ENCODE measurements at places on chromosomes 4 and X.
A peak's percentile ranks its signal among the peaks of the same experiment; 100 is the strongest.

DNA sequence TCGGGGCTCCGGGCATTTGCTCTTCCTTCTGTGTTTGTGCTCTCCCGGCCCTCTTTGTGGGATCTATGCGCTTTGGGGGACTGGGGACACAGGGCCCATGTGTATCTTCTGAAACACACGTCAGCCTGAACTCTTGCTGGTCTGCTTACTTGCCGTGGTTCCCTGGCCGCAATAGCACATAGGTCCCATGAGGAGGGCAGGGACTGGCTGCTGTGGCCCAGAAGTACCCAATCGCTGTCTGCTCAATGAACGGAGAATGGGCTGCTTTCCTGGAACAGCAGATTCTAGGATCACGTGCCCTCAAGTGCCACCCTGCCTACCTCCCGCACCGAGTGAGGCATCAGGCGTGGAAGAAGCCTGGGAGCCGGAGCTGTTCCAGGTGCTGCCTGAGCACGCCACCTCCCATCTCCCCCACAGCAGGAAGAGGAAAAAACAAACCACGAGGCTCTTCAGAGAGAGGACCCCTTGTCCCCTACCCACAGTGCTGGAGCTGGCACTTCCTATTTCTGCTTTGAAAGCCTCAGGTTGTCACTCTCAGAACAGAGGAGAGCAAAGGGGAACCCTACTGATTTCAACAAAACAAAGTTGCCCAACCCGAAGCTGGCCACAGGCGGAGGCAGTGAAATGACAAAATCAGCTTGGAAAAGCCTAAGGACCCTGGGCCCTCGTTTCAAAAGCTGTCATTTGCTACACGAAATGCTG, 3.8 kb downstream of the G6PD start:
- no peak for DNase-seq

GRCh38 chr4:107318078-107318477, 282.0 kb upstream of the DKK2 start:
- DNase-seq = no peak

GRCh38 chrX:108439426-108439942, at the start of gene COL4A5:
COL4A5 (plus strand) TSS chrX:108439838; CDS start chrX:108440126, 288 bp downstream.
- DNase-seq = no peak

GRCh38 chr4:119209077-119209476, 3.4 kb upstream of the USP53 start:
- peak; percentile 25 for DNase-seq

DNA sequence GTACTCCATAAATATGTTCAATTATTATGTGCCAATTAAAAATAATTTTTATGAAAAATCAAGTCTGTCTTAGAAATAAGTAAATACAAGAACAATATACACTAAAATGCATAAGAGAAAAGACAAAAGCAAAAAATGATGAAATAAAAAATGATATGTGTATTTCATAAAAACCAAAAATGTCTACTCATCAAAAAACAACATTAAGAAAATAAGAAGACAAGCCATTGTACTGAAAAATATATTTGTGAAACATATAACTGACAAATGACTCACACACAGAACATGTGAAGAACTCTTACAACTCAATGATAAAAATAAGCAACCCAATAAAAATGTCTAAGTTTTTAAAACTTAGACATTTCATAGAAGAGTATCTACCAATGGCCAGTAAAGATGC, 34.1 kb upstream of the ENOX2 start:
- DNase-seq = no peak

- no peak for DNase-seq
Measured at GRCh38 chrX:153560000-153560399, 38.9 kb downstream of the CCNQ start.

DNA sequence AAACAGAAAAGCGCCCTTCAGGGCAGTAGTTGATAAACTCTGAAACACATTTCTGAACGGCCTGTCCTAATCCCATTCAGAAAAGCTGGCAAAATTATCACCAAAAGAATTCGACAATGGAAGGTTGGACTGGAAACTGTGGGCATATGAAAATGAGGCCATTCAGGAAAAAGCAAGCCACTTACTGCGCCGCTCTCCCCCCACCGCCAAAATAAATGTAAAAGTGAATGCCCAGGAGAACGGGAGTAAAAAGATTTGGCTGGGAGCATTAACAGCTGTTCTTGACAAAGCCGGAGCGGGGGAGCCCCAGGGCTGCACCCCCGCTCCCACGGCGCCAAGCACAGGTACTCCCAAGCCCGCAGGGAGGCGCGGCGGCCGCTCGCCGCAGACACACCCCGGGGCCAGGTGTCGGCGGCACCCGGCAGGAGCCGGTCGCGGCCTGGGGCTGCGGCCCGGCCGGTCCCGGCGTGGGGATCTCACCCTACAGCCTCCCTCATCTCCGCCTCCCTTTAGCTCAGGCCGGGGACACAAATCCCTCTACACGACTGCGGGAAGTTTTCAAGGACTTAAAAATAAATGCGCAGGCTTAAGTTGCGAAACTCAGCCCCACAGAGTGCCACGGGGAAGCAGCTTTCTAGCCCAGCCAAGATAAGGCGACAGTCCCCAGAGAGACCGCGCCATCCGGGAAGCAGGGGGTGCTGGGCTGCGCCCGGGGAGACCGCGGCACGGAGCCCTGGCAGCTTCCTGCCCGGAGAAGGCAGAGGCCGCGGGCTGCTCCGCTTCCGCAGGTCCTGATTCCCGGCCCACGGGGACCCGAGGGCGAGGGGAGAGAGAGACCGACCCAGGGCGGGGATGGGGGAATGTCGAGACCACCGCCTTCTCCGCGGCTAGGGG, 593 bp downstream of the SH3RF1 start:
- no peak for DNase-seq

DNA sequence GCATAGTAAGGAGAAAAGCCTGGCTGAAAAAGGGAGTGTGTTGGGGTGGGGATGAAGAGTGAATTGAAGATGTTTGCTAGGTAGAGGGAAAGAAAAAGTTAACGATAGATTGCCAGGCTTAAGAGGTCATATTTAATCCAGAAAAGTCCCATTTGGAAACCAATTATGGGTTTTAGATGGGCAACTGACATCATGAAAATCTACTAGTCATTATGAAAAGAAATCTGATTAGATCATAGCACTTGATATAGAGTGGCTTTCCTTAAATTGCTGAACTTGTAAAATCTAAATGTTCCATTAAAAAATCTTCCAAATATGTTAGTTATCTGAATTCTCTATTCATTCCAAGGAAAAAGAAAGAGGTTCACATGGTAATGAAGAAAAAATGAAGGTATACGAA, 37.5 kb upstream of the IL21 start:
- DNase-seq = no peak

GRCh38 chr4:37742149-37742548, 56.0 kb upstream of the RELL1 start:
- DNase-seq = no peak

- DNase-seq = no peak
Measured at GRCh38 chr4:56619160-56619559, 61.9 kb downstream of the HOPX start.

- DNase-seq = no peak
Measured at GRCh38 chrX:19673375-19674040, 158.2 kb upstream of the MAP3K15 start.

DNA sequence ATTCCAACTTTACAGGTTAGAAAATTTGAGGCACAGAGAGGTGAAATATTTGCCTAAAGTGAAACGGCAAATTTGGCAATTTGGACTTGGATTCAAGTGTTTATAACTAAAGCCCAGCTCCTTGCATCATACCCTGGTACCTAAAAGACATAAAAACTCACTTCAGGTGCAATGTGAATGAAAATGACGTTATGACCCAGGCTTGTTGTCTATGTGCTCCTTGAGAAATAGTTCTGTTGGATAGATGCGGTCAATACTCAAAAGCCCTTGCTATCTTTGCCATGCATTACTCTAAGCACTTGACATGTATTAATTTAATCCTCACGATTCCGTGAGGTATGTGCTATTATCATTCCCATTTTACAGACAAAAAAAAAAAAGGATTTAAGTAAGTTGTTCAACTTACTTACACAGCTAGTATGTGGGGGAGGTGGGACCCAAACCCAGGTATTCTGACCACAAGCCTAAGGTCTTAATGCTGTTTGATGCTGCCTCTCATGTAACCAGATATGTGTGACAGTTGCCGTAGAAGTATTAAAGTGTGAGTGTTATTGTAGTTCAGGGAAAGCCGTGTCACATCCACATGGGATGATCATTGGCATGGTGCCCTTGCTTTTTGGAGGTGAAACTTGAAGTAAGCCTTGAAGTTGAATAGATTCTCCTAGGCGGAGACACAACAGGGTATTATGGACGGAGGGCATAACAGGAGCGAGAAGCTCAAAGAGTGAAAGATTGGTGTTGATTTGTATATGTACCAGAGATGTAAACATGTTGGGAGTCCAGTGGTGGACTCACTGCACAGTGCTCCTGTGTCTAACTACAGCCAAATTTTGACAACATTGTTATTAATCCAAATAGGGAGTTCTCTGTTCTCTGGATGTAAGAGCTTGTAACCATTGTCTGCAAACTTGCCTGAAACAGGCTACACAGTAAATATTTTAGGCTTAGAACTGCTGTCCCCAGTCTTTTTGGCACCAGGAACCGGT, 3.1 kb downstream of the SCML1 start:
- DNase-seq = no peak

All from CD4-positive, alpha-beta T cell treated with Interleukin-6 at 100 ng/mL for 8 hours (primary cell).